ENCODE measurements at places on chromosomes 1 and 21.

DNA sequence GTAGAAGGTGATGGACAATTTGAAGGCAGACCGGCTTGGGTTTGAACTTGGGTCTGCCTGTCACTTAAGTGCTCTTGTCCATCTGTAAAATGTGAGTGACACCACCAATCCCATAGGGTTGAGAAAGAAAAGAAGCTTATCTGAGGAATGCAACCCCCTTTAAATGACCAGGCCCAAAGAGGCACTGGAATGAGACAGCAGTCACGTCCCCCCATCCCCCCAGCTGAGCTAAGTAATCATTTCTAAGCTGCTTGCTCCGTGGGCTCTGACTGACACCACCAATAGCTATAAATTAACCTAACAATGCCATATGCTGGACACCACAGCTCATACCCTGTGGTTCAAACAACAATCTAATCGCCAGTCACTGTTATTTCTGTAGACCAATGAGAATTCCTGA lies 15.1 kb downstream of the LCA5L start:
- no peak overlapping the region for H3K4me3 ChIP-seq
- H3K27ac ChIP-seq, result no peak overlapping the region
- H3K4me1 ChIP-seq, result no peaks in the 10 kb centered on the region
- H3K36me3 ChIP-seq, result no peaks in the 10 kb centered on the region

DNA sequence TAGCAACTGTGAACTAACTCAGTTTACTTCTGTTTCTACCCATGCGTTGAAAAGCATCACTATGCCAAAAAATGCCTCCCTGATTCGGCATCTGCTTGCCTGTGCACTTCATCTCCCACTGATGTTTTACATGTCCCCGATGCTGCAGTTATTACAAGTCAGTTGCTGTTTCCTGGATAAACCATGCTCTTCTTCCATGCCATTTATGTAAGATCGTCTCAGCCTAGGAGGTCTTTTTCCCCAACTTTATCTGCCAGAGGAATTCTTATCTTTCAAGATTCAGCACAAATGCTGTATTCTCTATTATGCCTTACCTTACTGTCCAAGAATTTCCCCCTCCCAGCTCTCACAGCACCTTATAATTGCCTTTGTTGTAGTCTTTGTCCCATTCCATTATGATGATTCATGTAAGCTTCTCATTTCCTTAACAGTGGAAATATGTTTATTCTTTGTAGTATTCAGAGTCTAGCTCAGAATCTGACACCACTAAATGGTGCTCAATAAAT lies 30.0 kb downstream of the PRKACB start:
- H3K27ac ChIP-seq, result no peak overlapping the region
- H3K27me3 ChIP-seq, result no peaks in the 10 kb centered on the region
- no peak for DNase-seq

GRCh38 chr1:150365941-150366340 lies 2.0 kb downstream of the RPRD2 start:
- no peaks in the 10 kb centered on the region for H3K27me3 ChIP-seq
- H3K4me3 ChIP-seq, result peak overlapping the region; percentile 99
- peak overlapping the region; percentile 79 for H3K27ac ChIP-seq
- no peaks in the 10 kb centered on the region for H3K36me3 ChIP-seq

- peak within 1 kb of the TSS; percentile 62 for H3K4me3 ChIP-seq
- peak; percentile 97 for DNase-seq
- H3K4me1 ChIP-seq, result peaks cover 47% of the 10 kb centered on the region
- no peaks in the 10 kb centered on the region for H3K27me3 ChIP-seq
- H3K36me3 ChIP-seq, result no peaks in the 10 kb centered on the region
- peak within 1 kb of the TSS; percentile 25 for H3K27ac ChIP-seq
These were observed at the start of gene PPM1J for GRCh38 chr1:112715264-112716053. PPM1J (minus strand) TSS chr1:112715332; CDS start chr1:112715301, 31 bp downstream.

- no peak overlapping the region for H3K27ac ChIP-seq
- no peaks in the 10 kb centered on the region for H3K4me1 ChIP-seq
- no peaks in the 10 kb centered on the region for H3K27me3 ChIP-seq
- no peak for DNase-seq
- no peak overlapping the region for H3K4me3 ChIP-seq
- peaks cover 5% of the 10 kb centered on the region for H3K36me3 ChIP-seq
These were observed 541.3 kb downstream of the DPYD start for GRCh38 chr1:97379387-97380075.

GRCh38 chr21:26124896-26125295 lies 45.7 kb downstream of the APP start:
- no peak overlapping the region for H3K4me3 ChIP-seq
- no peak overlapping the region for H3K27ac ChIP-seq
- no peaks in the 10 kb centered on the region for H3K36me3 ChIP-seq
- DNase-seq, result no peak

DNA sequence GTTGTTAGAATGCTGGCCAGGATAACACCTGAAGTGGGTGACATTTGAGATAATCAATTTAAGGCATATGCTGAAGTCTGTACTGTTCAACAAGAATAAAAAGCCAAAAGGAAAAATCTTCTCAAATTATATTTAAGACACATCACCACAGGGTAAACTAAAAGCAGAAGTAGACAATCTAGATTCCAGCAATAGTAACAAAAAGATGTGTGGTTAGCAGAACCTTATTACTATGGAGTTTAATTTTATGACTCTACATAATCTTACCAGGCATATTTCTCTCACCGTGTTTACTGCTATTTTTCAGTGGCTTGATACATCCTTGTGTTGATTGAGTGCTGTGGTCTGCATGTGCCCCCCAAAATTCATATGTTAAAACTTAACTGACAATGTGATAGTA lies 300.4 kb upstream of the ZP4 start:
- no peak overlapping the region for H3K27ac ChIP-seq
- H3K4me1 ChIP-seq, result no peaks in the 10 kb centered on the region
- no peak for DNase-seq
- no peaks in the 10 kb centered on the region for H3K36me3 ChIP-seq

GRCh38 chr1:54016343-54017282 lies 1.4 kb downstream of the LDLRAD1 start:
- H3K4me1 ChIP-seq, result no peaks in the 10 kb centered on the region
- no peak overlapping the region for H3K27ac ChIP-seq
- H3K27me3 ChIP-seq, result no peaks in the 10 kb centered on the region
- no peaks in the 10 kb centered on the region for H3K36me3 ChIP-seq

DNA sequence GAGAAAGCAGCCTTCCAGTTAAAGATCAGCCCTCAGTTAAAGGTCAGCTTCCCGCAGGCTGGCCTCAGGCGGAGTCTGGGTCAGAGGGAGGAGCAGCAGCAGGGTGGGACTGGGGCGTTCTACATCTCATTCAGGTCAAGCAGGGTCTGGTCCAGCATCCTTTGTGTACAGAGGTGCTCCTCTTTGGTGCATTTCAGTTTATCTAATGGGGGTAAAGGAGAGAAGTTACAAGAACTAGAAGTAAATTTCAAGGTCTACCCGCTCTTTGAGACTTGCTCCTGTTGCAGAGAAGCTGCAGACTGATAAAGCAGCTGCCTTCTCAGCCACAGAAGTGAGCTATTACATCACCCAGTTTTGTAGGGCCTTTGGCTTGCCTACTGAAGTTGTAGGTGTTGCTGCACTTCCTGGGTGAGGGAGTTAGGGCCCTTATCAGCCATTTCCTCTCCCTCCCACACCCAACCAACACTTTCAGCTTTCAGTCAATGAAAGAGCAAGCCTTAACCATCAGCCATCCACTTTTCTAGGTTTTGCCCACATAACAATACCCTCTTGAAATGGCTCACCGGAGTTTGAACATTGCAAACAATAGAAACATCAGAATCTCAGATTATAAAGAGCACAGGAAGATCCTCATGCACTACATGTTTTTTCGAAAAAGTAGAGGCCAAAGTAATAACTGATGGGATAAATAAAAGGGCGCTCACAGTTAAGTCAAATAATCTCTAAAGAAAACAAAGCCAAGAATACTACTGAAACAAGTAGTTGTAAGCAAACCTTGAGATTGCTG lies 2.8 kb upstream of the NUP210L start:
- H3K27me3 ChIP-seq, result no peaks in the 10 kb centered on the region
- peaks cover 74% of the 10 kb centered on the region for H3K36me3 ChIP-seq
- no peak overlapping the region for H3K4me3 ChIP-seq
- peaks cover 15% of the 10 kb centered on the region for H3K4me1 ChIP-seq
- H3K27ac ChIP-seq, result peak overlapping the region; percentile 19

GRCh38 chr1:81738875-81739274 lies 61.9 kb upstream of the ADGRL2 start:
- no peaks in the 10 kb centered on the region for H3K27me3 ChIP-seq
- H3K27ac ChIP-seq, result no peak overlapping the region
- H3K4me1 ChIP-seq, result no peaks in the 10 kb centered on the region
- no peak for DNase-seq
- H3K36me3 ChIP-seq, result no peaks in the 10 kb centered on the region

GRCh38 chr1:160652924-160653619 lies 6.2 kb upstream of the SLAMF1 start:
- no peaks in the 10 kb centered on the region for H3K36me3 ChIP-seq
- H3K4me3 ChIP-seq, result no peak overlapping the region
- peaks cover 79% of the 10 kb centered on the region for H3K4me1 ChIP-seq
- H3K27ac ChIP-seq, result peak overlapping the region; percentile 82
- H3K27me3 ChIP-seq, result no peaks in the 10 kb centered on the region
